ENCODE measurements at places on chromosomes 3 and 15. TPM values are rescaled to one million over a fixed set of nuclear protein-coding genes. Genes with fewer than 3 reads are reported as not detected.

DNA sequence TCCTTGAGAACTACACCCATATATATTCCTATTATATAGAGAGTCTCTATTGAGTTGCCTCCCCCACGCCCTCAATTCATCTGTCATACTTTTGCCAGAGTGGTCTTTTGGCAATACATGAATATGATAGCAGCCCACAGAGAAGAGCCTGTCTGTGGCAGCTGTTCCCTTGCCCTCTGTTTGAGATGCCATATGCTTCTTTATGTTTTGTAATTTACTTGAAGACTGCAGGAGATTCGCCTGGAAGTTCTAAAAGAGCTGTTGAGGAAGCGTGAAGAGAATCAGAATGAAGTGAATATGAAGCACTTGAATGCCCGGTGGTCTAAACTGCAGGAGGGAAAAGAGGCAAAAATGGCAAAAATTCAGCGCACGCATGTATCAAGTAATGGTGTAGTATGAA lies 27.2 kb downstream of the CFAP91 start:
- no peak for DNase-seq

GRCh38 chr3:177498037-177498857 lies 301.0 kb upstream of the TBL1XR1 start:
- no peak for DNase-seq

The ARPP21 gene
- not detected for total RNA-seq

GRCh38 chr3:185046603-185047002 lies 106.3 kb downstream of the C3orf70 start:
- DNase-seq: no peak

All from CD8-positive, alpha-beta memory T cell (primary cell).